CD4-positive, alpha-beta T cell treated with Interferon alpha-2 for 1 hour (primary cell): ENCODE measurements at places on chromosomes 5 and 9.

- DNase-seq: no peak
Measured at GRCh38 chr9:20713172-20713571, 29.1 kb downstream of the FOCAD start.

GRCh38 chr5:110321117-110321516, 405.4 kb downstream of the TMEM232 start:
- DNase-seq: no peak

GRCh38 chr5:150313501-150313900, 10.8 kb upstream of the ARSI start:
- DNase-seq: no peak

DNA sequence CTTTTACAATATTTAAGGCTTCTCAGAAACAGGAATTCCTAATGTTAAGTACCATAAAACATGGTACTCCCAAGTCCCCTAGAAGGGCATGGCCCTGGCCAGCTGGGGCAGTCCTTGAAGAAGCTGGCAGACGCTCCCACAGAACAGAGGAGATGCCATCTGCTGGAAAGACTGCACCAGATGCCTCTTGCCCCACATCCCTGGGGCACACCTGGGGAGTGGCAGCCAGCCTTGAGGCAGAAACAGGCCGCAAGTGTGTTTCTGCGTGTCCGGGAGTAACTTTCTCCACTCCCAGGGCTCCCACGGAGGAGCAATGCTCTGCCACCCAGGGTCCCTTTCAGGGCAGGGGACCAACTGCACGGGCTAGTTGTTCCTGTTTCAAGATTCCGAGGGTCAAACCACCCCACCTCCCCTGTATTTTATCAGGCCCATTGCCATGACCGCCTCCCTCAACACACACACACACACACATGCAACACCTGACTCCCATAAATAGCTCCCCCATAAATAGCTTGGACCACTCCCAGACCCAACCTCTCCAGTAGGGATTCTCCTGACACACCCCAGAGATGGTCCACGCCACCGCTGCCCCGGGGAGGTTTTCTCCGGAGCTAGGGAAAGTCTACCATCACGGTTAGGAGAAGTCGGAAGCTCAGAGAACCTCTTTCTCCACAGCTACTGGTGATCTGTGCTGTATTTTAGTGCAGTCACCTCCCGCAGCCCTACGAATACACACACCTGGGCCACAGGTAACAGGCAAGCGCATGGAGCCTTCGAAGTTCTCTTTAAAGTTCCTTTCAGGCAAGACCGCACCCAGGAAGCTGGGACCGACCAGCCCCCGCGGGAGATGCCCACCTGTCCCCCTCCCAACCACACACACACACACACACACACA, 1.5 kb downstream of the SPOCK1 start:
- DNase-seq: no peak

GRCh38 chr5:136222580-136223235, 29.7 kb upstream of the SMIM32 start:
- DNase-seq: no peak
